ENCODE measurements at places on chromosomes 5 and 9. TPM values are rescaled to one million over a fixed set of nuclear protein-coding genes. Genes with fewer than 3 reads are reported as not detected.

Gene PPIP5K2
- total RNA-seq = 76.5 TPM

Gene KIF24
- total RNA-seq = 0.45 TPM

Gene C9
- total RNA-seq = not detected

Gene ANKRD55
- not detected for total RNA-seq

Gene OR1J2
- not detected for total RNA-seq

DNA sequence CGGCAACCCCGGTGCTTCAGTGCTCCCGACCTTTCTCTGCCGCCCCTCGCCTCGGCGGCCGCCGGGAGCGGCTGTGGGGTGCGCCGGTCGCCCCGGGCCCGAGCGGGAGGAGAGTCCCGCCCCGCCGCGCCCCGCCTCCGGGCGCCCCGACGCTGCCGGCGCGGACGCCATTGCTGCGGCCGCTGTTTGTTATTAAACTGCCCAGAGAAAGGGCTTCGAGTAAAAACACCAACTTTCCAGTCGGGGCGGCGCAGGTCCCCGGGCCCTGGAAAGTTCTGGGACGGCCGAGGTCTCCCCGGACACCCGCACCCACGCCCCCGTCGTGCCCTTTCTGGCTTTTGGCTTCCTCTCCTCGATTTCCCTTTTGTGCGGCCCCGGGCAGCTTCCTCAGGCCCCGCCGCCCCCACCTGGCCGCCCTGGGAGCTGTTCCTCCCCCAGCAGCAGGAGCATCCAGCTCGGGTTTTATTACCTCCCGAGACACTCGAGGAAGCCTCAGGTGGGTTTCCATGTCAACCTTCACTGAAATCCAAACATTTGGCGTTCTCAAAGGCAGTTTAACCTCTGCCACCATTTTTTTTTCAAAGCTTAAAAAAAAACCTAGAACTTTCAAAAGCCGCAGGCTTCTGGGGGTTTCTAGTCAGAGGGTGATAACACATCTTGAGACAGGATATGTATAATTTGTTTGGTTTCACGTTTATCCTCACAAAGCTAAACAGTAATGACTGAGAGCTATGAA lies 334.4 kb downstream of the CWC27 start:
- DNase-seq = peak; percentile 81

DNA sequence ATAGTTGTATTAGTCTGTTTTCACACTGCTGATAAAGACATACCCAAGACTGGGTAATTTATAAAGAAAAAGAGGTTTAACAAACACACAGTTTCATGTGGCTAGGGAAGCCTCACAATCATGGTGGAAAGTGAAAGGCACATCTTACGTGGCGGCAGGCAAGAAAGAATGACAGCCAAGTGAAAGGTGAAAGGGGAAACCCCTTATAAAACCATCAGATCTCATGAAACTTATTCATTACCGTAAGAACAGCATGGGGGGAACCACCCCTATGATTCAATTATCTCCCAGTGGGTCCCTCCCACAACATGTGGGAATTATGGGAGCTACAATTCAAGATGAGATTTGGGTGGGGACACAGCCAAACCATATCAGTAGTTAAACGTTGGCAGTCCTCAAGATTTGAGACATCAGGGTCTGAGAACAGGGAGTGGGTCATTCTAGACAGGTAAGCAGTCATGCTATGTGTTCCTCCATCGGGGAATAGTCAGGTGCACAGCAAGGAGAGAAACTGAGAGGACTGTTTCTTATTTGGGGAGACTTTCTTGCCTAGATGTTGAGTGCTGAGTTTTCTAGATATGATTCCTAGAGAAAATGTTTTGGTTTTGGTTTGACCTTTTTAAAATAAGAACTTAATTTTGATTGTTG lies 45.8 kb upstream of the ENTREP1 start:
- no peak for DNase-seq

DNA sequence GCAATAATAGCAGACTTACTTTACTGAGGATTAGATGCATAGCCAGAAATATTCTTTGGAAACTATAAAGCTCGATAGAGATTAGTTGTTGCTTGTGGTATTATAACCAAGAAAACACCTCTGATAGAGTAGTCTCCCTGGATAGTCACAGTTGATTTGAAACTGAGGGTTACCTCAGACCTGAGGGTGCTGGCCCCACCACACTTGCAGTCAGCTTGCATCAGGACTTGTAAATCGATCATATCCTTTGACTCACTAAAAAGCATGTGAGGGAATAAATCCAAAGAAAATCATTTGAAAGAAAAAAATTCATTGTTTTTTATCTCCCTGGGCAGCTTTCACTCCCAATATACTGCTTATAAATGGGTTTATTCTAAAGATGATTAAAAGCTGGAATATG lies 39.4 kb downstream of the GALNT12 start:
- DNase-seq = no peak

DNA sequence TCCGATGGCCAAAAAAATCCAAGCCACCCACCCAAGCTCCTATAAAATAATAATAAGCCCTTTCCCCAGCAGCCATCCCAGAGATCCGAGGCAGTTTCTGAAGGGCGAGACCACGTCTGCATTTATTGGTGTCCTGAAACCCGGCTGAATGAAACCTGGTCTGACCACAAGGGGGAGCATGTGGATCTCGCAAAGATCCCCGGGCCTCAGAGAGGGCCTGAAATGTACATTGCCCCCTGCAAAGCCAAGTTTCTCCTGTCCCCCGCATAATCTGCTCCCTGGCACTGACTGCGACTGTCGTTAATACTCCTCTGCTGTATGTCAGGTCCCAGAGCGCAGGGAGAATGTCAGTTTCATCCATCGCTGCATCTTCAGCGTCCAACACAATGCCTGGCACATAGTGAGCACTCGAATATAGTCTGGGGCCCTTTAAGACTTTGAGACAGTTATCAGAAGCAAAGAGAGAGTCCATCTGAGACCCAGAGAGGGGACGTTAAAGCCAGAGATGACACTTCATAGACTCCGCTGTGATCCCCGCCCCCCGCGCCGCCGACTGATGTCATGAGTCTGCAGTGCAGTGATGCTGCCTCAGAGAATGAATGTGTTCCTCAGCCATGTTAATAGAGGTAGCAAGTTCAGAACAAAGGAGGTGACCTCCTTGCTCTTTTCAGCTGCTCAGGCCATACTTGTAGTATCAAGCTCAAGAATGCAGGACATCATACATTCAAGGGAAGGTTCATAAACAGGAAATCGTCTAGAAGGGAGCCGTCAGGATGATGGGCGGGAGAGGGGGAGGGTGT lies 74.5 kb upstream of the BARHL1 start:
- DNase-seq = peak; percentile 67

DNA sequence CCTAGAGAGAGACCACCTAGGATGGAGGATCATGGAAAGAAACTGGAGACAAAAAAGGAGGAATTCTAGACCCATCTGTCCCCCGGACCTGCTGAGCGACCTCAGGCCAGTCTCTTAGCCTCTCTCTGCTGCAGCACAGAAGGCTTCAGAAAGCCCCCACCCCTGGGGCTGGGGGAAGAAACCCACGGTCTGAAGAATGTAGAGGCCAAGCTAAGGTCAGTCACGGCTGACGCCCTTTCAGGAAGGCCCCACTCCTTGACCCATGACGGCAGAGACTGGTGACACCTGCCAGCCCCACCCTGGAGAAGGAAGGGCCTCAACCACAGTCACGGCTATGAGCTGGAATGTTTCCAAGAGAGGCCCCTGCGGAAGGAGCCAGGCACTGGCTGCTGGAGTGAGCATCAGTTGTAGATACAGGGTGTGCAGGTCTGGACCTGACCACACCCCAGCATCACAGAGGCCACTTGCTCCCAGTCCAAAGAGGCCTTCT lies 120.5 kb upstream of the BOD1 start:
- DNase-seq = no peak

DNA sequence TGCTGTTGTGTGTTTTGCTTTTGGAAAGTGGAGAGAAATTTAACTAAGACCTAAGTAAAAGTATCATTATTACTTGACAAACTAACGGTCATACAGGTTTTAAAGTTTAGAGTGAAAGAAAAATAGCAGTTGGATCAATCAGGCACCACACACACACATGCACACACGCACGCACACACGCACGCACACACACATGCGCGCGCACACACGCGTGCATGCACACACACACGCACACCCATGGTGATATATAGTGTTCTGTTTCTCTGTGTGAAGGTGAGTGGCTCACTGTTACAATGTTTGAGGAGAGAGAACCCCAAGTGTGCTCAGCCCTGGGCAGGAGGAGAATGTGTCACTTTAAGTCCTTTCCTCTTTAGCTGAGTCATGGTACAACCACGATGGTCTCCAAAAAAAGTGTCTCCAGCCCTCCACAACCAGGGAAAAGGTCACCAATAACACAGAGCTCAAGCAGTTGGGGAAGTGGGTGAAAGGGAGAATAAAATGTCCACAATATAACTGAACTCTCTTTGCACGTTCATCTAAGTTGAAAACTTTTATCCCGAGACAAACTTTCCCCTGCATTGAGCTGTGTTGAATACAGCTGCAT lies 3.2 kb downstream of the ZNF366 start:
- DNase-seq = no peak

DNA sequence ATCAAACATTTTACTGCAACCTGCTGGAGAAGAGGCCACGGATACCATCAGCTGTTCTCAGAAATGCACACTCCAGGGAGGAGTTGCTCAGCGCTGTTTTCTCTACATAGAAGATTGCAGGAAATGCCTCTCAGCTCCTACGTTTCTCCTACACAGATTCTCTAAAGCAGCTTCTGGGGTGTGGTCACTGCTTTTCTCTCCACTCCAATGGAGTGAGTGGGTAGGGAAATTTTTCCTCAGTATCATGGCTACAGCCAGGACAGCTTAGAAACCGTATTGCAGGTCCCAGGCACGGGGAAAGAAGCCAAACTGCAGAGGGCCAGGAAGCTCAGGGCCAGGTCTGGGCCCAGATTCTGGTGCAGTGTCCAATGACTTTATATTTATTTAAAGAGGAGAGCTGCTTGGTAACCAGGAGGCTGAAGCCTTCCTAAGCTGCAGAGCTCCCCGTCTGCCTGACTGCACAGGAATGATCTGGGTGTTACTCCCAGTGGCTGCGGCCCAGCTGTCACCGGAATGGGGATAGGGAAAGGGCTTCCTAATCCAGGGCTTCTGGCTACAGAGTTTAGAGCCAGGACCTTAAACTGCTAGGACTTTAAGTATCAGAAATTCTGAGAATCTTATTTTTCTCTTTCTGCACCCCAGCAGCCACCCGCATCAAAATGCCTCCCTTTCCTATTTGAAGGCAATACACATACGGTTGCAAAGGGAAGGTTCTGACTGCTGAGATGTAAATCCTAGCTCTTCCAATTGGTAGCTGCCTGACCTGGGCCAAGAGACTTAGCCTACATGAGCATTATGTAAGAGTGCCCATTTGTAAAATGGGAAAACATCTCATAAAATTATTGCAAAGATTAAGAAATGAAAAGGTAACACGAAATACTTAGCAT lies 1.4 kb upstream of the SPTAN1 start:
- peak; percentile 55 for DNase-seq

GRCh38 chr9:70811638-70812037 lies 309.8 kb downstream of the TRPM3 start:
- no peak for DNase-seq

GRCh38 chr5:139763930-139764791 lies 31.4 kb upstream of the PSD2 start:
- DNase-seq = peak; percentile 42

GRCh38 chr5:67475489-67475888 lies 278.9 kb upstream of the CD180 start:
- DNase-seq = no peak

GRCh38 chr5:13625616-13626198 lies 318.8 kb downstream of the DNAH5 start:
- DNase-seq = no peak

DNA sequence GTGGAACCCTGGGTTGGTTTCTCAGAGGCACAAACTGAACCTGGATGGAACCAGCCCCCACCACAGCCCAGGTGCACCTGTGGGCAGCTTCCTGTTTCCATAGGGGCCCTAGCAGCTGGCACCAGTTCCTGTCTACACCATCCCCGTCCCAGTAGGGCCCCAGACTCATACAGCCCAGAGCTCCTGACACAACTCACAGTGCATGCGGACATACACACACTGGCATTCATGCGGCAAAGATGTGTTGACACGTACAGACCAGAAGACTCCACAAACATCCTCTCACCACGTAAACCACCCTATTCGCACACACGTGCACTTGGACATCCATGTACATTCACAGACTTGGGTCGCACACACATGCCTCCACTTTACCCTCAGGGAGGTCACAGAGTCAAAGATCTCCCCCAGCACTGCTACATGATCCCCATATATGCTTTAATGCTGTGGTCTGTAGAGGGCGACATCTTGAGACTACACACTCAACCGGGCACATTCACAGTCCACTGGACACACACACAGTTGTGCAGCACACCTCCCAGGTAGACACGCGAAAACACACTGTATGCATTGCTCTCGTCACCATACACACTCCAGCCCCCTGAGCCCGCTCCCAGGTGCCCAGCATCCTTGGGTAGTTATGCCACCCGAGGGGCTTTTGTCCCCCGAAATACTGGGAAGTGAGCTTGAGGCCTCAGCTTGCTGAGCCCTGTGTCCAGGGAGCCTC lies 22.4 kb downstream of the CXXC5 start:
- no peak for DNase-seq

DNA sequence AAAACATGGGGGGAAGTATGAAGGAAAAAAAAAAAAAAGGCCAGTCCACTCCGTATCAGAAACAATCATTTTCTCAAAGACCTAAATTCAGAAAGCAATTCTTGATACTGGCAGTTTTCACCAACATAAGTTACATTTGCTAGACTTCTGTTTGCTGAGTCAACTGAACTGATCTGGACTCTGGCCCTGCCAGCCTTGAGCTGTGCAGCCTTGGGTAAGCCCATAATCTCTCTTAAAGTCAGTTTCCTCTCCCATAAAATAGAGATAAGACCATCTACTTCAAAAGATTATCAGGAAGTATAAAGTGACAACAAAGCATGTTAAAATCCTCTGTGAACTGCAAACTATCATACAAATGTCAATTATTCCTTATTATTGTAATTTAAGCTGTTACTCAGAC lies 106.8 kb downstream of the MAPKAP1 start:
- no peak for DNase-seq
